ENCODE measurements at places on chromosomes 11 and 22.

- no peak for DNase-seq
Measured at GRCh38 chr11:117823294-117823945, 1.1 kb downstream of the FXYD2 start.

- DNase-seq, result no peak
Measured at GRCh38 chr11:122954455-122954854, 27.2 kb downstream of the BSX start.

- DNase-seq, result peak; percentile 58
Measured at GRCh38 chr22:46267431-46268279, at the start of gene TTC38. Gene TTC38 (plus strand): TSS chr22:46268008. CDS start chr22:46268040, 32 bp downstream.

DNA sequence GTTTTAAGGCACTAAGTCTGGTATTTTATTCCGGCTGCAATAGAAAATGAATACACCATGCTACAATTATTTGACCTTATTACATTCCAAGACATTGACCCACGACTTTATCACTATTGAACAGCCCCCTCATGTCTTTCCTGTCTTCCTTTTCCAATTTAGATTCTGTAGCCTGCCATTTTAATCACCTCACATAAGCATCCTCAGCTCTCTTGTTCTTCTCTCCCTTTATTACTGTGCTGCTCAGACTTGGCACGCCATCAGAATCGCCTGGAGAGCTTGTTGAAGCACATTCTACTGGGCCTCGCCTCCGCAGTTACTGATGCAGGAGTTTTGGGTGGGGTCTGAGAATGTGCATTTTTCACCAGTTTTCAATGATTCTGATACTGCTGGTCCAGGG lies 38.7 kb upstream of the SWAP70 start:
- DNase-seq, result no peak

GRCh38 chr11:94800414-94800813 lies 32.3 kb downstream of the AMOTL1 start:
- no peak for DNase-seq
